ENCODE measurements at places on chromosomes 6 and 20.

- DNase-seq: no peak
Measured at GRCh38 chr20:24633026-24633425, 163.6 kb downstream of the SYNDIG1 start.

DNA sequence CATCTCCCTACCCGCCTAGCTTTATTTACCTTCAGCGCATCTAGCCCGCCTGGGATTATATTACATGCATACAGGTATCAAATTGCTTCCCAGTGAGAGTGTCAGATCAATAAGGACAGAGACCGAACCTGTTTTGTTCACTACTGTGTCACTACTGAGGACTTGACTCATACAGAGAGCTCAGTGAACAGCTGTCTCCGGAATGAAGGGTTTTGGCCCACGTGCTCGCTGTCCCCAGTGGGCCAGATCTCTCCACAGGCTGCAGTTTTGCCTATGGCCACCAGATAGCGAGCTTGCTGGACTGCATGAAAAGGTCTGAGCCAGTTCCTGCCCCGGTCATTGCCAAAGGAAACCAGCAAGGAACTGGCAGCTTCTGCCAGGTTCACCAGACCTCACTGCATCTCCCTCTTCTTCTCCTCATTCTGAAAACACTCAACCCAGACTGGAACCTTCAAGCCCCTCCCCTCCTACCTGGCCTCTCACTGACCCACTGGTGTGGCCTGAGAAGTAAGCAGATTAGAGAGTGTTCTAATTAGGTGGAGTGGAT, 150.8 kb downstream of the ZMYND8 start:
- no peak for DNase-seq

DNA sequence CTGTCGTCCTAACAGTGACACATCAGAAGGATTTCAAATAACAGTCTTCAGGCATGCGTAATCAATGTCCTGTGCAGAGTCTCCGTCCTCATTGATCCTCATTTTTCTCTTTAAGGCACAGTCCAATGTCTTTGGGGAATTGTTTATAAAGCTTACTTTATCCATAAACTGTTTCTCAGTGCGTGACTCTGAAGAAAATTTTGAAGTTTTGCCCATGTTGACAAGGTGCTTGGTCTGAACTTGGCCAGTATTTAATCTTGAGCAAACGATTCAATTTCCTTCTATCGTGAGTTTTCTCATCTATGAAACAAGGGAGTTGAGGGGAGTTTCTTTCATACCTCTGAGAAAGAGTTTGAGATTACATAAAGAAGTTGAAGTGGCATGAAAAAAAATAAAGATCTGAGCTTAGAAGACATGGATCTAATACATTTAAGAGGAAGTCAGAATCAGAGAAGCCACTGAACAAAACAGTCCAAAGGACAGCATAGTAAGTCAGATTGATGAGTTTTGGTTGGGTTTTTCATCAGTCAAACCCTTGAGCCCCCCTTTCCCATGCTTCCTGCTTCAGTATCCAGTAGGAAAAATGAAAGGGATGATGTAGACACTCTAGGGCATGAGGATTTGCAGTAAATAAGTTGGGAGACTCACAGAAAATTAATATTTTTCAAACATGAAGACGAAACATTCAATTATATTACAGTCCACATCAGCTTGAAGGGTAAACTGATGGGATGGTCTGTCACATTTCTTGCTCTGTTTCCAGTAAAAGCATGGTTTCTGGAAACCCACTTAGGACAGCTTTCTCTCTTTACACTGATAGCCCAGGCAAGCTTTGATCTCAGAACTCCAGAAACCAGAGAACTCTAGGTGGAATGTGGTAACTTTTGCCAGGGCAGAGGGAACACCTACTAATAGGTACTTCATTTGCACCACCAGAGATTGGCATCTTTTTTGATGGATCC, 8.1 kb downstream of the EDN1 start:
- DNase-seq: no peak

GRCh38 chr6:163438940-163439335, 24.4 kb downstream of the QKI start:
- no peak for DNase-seq

GRCh38 chr6:132491303-132491702, 21.6 kb downstream of the STX7 start:
- DNase-seq: no peak

GRCh38 chr20:18672834-18673233, 85.0 kb downstream of the DTD1 start:
- no peak for DNase-seq

DNA sequence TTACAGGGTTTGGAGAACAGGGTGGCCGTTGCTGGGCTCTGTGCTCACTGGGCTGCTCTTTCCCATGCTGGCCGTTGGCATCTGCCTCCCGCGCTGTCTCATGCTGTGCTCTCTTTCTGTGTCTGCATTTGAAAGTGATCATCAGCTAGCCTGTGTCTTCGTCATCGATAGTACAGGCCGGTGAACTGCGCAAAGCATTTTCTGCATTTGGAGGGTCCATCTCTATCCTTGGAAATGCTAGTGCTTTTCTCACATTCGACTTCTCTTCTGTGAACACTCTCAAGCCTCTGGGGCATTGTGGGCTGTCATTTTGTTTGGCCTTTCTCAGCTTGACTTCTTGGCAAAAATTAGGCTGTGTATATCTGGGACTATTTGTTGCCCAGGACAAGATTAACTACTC, 6.8 kb upstream of the SNHG17 start:
- no peak for DNase-seq

DNA sequence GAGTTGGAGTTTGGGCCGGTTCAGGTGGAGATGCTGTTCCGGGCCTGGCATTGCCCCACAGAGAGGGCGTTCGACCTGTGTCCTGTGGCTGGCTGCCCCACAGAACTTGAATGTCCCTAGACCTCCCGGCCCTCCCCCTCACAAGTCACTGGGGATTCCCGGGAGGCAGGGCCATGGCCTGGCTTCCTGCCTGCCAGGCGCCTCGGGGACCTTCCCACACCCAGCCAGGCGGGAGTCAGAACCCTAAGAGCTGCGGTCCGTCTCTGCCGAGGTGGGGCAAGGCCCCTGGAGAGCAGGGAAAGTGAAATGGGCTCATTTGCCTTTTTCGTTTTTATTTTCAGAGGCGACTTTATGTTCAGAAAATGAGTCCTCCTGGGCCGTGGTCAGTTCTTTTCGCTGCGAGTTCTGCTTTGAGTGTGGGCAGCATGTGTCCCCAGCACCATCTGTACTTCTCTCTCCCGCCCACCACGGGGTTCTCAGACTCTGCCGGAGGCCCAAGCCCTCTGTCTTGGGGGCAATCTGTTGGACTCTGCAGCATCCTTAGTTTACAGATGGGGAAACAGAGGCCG, 8.5 kb downstream of the RBM38 start:
- peak; percentile 60 for DNase-seq

- no peak for DNase-seq
Measured at GRCh38 chr6:63589952-63590411, 17.7 kb downstream of the LOC128125822 start.

GRCh38 chr6:161481786-161482516, 208.1 kb upstream of the AGPAT4 start:
- no peak for DNase-seq

DNA sequence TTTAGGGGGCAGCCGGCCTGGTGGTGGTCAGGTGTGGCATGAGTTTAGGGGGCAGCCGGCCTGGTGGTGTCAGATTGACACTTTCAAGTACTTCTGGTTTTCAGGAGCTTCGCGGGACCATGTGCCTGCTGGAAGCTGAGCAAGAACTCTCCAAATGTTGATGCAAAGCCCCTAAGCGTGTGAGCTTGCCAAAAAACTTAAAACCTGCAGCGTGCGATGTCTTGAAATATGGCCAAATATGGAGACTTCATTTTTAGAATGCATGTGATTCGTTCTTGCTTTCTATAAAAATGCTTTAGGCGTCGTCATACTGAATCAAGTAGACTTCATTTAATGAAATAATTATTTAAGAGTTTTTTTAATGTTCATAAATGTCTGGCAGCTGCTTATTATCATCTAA, 149.4 kb downstream of the SMOC2 start:
- no peak for DNase-seq

DNA sequence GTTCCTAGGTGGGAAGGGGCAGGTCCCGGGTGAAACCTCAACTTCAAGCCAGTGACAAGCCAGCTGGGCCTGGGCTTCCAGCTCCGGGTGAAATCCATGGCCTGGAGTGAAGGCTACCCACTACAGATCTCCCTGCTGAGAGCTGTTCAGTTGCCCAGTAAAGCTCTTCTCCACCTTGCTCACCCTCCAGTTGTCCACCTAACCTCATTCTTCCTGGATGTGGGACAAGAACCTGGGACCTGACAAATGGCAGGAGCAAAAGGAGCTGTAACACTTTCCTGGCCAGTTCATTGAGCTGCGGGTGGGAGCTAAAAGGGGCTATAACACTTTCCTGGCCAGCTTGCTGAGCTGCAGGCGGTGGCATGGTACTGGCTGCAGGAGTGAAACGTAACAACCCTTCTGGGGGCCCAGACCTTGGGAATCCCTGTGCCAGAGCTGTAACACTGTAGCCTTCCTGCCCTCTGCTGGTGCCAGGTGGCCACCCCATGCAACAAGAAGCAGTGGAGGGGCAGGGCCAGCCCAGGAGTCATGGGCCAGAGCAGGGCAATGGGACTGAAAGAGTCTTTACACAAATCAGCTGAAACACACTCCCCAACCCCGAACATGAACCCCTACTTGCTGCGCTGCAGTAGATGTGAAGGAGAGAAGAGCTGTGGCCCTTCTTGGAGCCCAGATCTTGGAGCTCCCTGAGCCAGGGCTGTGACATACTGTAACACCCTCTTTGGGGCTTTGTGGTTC, 3.6 kb upstream of the HINT3 start:
- peak; percentile 19 for DNase-seq

DNA sequence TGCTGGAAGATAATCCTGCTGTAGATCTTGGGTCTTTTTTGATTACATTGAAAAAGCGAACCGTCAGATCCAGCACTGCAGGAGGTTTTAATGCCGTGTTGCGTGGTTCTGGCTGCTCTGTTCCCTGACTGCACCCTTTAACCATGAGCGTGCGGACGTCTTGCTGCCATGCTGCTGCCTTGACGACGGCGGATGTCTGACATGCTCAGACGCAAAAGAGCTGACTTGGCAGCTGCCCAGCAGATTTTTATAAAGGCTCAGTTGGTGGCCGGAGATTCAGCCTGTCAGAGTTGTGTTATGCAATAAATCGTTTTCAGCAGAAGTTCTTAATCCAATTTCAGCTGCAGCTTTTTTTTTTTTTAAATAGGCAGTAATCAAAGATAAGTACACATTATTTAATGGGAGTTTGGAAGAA, 119.4 kb downstream of the JARID2 start:
- DNase-seq: no peak

GRCh38 chr6:19454001-19454720, 383.0 kb upstream of the ID4 start:
- DNase-seq: no peak

DNA sequence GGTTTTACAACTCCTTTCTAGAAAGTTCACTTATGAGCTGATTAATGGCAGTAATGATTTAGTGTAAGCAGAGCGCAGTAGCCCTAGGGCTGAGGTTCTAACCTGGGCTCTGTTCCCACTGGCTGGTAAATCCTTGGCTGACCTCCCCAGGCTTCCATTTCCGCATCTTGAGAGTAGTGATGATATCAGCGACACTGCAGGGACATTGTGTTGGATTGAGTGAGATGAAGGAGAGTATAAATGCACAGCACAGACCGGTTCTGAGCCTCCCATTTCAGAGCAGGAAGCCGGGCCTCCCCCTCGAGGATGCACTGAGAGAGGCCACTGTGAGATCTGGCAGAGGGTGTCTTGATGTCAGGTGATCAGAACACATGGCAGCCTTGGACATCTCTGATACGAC, 477.2 kb upstream of the SULF2 start:
- no peak for DNase-seq

DNA sequence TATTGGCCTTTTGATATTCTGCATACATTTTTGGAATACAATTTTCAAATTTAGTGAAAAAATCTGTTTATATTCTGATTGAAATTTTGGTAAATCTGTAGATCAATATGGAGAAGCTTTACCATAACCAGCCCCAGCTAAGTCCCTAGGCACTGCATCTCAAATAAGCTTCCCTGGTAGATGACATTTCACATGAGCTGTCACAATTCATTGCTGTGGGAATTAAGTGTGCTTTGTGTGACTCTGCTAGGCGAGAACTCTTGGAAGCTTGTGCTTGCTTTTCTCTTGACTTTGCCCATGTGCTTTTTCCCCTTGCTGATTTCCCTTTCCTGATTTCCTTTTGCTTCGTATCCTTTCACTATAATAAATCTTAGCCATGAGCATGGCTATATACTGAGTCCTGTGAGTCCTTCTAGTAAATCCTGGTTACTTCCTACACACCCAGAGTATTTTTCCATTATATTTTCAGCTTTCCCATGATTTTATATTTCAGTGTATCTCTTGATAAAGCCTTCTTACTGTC, 166.5 kb upstream of the MMS22L start:
- DNase-seq: no peak

- no peak for DNase-seq
Measured at GRCh38 chr20:58256842-58257241, 28.4 kb upstream of the ANKRD60 start.

DNA sequence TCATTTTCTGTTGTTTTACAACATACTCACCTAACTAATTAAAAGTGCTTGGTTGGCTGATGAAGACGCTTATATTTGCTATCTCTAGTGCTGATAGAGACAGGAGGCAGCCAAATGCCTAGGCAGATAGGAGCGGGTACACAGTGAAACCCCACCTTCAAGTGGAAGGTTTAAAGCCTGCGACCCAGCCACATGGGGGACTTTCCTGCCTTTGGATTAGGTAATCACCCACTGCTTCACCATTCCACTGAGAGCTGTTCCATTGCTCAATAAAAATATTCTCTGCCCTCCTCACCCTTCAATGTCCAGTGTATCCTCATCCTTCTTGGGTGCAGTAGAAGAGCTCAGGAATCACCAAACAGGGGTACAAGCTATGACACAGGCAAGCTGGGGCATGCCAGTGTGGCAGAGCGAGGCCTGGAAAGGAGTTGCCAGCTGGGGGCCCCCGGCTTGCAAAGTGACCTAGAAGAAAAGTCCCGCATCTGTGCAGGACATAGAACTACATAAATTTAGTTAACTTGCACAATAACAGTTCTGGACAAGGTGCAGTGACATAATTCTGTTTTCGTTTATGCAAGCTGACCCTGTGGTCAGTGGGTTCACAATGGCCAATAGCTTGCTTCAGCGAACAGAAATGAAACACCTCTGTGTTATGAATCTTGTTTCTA, 112.0 kb upstream of the MLIP start:
- DNase-seq: no peak

DNA sequence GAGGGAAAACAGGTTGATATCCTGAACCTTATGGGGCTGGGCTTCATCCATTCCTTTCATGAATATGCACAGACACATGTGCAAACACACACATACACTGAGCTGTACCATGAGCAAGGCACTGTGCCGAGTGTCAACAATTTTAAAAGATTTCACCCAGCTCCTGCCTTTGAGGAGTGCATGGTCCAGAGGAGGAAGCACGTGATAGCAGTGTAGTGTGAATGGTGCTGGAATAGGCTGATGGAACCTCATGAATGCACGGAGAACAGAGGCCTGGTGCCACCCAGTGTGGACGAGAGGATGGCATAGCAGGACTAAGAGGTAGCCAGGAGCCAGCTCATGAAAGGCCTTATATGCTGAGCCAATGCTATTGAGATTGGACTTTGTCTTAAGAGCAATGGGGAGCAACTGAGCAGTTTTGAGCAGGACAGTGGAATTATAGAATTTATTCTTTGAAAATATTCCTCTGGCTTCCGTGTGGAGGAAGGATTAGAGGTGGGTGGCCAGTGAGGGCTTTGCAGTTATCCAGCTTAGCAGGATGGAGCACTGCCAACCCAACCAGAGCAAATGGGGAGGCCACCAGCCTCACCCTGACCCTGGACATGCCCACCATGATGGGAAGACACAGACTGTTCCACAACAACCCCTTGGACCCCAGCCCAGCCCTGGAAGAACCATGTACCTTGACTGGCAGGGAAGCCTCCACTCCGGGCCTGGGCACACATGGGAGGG, 84.4 kb downstream of the UNC5CL start:
- no peak for DNase-seq
